ENCODE measurements at places on chromosomes 2 and 18.

GRCh38 chr2:170669909-170670308 is 45.2 kb upstream of the SP5 start:
- DNase-seq: no peak

DNA sequence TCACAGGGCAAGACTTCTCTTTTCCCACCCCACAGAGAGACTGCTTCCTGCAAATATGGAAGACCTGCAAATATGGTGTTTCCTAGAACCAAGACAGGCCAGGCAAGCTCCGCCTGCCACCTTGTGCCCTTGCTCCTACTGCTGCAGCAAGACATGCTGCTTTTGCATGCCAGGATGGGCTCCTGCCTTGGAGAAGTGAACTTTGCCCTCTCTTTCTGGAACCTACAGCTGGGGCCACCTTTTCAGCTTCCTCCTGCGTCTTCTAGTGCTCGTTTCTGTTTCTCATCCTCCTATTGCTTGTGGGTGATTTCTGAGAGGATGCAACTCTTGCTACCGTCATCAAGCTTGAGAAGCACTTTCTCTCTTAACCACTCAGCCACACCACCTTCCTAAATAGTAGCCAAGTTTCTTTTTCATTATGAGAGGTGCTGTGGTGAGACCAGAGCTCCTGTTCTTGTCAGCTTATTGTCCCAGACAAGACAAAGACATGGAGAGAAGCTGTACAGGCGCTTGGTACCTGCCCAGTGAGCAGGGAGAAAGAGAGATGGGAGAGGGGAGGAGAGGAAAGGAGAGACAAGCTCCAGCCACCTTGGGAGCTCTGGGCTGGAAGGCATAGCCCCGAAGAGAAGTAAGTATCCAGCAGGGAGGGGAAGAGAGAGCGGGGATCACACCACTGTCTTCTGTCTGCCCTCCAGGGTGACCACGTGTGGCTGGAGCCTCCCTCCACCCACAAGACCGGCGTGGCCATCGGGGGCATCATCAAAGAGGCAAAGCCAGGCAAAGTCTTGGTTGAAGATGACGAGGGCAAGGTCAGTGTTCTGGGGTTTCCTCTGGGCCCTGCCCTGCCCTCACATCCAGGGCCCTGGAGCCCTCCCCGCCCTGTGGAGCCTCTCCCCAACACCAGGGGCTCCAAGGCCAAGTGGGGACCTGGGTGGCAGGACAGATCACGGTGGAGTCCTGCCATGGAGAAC is 28.3 kb downstream of the MYO7B start:
- DNase-seq: no peak

DNA sequence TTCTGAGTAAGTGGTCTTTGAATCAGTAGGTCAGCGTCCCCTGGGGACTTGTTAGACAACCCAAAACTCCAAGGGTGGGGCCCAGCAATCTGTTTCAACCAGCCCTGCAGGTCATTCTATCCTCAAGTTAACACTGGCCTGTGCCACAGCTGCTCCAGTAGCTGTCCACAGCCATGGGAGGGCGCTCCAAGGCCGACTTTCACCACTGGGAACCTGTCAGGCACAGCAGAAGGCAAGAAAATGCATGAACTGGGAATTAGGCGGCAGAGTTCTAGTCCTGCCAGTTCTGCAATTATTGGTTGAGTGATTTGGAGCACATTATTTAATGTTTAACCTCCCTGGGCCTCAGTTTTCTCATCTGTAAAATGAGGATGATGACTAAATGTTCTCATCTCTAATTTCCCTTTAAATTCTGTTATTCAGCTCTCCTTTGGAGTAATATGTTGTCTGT is 17.4 kb upstream of the MRPL33 start:
- peak; percentile 88 for DNase-seq

GRCh38 chr2:63679252-63679855 is 90.6 kb downstream of the MDH1 start:
- no peak for DNase-seq

GRCh38 chr18:6414723-6415417 is at the start of gene L3MBTL4:
Gene L3MBTL4, minus strand, starts transcription at chr18:6414911. Its CDS starts 103,286 bp downstream, at chr18:6311625.
- DNase-seq: peak; percentile 12

GRCh38 chr2:148860037-148860436 is 15.0 kb upstream of the KIF5C start:
- DNase-seq: no peak

GRCh38 chr2:19933351-19933981 is 31.7 kb upstream of the TTC32 start:
- DNase-seq: no peak

DNA sequence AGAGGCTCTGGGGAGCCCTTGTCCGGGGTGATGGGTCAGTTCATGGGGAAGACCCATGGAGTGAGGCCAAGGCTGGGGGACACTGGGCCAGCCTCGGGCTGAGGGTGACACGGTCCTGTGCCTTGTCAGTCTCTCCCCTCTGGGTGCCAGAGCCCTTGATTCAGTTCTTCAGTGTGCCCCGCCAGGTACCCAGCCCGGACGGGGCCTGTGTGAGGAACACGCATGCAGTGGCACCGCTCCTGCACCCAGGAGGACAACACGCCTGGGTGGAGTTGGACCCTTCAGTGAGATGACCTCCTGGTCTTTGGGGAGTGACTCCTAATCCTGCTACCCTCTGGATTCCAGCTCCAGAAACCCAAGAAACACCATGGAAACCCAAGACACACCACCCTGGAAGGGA is 264.4 kb downstream of the LOXHD1 start:
- DNase-seq: no peak

GRCh38 chr18:61731693-61732376 is 161.0 kb downstream of the RNF152 start:
- DNase-seq: no peak

- no peak for DNase-seq
Measured at GRCh38 chr2:33786881-33787280, 187.8 kb upstream of the FAM98A start.

GRCh38 chr2:10087360-10087759 is 7.1 kb upstream of the CYS1 start:
- DNase-seq: no peak

GRCh38 chr2:55932843-55933242 is 9.3 kb upstream of the EFEMP1 start:
- DNase-seq: no peak

- DNase-seq: no peak
Measured at GRCh38 chr18:654601-655000, 2.9 kb upstream of the TYMS start.

DNA sequence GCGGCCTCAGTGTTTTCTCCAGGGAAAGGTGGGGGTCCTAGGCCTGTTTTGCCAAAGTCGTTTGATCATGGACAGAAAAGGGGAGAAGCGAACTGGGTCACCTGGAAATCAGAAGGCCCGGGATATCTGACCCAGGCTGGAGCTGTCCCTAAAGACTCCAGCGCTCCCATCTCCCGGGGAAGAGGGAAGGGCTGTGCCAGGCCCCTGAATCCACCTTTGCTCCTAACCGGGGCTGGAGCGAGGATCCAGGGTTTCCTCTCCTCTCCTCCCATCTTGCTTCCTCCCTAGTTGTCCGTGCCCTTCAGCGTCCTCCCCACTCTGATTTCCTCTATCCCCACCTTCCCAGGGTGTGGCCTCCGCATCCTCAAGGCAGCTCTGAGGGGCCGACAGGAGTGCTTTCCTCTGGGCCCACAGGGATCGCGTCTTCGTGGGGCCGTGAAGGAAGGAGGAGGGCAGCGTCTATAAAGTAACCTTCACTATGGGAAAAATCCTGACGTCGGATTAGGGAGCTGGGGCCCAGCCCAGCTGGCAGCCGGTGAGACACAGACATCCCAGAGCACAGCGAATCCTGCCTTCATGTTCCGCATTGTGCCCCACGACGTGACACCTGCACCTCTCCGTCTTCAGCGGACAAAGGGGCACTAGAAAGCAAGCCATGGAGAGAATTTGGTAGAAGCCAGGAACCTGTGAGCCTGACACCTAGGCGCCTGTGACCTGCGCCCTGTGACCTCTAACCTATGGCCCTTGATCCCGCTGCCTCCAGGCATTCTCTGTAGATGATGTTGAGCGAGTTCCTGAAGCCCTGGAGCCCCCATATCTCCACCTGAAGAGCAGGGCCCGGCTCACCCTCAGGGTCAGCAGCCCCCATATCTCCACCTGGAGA is 212.7 kb upstream of the SALL3 start:
- no peak for DNase-seq

DNA sequence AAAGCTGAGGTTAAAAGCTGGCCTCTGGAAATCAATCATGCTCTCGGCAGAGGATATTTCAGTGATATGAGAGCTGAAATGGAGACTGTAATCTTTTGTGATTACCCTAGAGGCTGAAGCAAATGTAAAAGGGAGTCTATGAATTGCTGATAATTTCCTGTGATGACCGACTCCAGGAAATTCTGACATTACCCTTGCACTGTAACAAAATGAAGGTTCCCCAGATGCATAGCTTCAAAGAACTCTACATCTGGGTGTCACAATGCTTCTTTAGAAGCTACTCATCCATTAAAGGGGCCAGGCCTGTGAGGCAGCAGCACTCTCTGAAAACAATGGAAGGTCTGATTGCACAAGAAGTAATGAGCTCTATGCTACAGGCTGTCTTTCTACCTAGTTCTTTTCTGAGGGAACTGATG is 268.2 kb upstream of the SESTD1 start:
- no peak for DNase-seq

DNA sequence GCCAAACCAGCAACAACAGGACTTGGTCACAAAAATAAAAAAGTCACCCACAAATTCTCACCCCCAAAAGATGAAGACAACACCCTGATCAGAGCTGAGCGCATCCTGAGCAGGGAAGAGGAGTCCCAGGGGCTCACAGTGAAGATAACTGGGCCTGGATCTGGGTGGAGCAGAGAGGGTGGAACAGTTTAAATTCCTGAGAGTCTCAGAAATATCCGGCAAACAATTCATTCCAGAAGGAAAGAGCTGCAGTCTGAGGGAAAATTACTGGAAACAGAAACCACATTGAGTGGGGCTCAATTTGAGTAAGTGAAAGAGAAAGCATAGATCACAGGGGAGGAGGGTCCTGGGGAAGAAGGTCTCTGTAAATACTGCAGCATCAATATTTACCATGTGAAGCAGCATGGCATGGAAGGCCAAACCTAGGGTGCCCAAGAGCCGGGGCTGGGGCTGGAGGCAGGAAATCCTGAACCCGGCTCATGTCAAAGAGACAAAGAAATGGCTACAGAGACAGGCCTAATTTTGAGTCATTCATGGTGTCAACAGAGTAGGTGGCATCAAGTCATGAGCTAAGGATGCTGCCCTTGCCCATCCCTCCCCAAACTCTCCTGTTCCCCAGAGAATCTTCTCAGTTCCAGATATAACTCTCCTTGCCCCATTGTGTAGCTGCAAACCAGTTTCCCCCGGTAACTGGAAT is 61.4 kb upstream of the ZBTB7C start:
- DNase-seq: no peak

DNA sequence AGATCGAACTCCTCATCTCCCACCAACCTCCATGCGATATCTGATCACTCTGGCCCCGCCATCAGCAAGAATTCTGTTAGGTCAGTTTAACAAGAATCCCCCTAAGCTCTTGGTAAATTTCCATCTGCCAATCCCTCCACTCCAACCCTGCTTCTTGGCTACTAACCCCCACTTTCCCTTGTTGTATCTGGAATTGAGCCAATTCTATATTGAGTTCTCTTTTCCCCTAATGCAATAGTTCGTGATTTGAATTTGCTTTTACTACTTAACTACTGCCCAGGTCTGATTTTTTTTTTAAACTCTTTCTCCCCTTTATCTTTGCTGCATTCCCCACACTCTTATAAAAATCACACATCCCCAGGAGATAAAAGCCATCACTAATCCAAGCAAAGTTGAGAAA is 159.3 kb upstream of the STK17B start:
- DNase-seq: no peak

GRCh38 chr18:48313792-48314191 is 95.4 kb downstream of the ZBTB7C start:
- DNase-seq: no peak

DNA sequence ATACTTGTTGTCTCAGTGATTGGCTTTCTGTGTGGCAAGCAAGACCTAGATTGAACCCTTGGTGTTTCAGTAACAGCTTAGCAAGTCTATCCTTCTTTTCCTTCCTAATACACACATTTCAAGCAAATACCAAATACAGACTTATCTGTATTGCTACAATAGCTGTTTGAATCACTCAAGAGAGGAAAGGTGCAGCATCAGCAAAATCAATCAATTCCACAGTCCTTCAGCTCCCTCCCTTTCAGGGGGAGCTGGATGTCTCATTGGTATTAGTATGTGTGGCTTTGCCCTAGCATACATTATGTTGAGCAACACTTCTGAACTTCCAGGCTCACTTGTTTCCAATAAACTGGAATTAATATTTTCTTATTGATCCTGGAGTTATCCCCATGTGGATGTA is 323.1 kb downstream of the TMX3 start:
- no peak for DNase-seq

GRCh38 chr18:25425024-25425423 is 73.1 kb upstream of the ZNF521 start:
- peak; percentile 6 for DNase-seq

- DNase-seq: no peak
Measured at GRCh38 chr2:75411574-75411973, 149.2 kb downstream of the EVA1A start.

- no peak for DNase-seq
Measured at GRCh38 chr2:30504731-30505130, 57.7 kb downstream of the LCLAT1 start.

- no peak for DNase-seq
Measured at GRCh38 chr2:108813732-108814131, 27.2 kb downstream of the CCDC138 start.

GRCh38 chr2:137192366-137193310 is 427.3 kb downstream of the THSD7B start:
- DNase-seq: no peak
